GM23338 (cell line): ENCODE measurements at places on chromosomes 11 and 22. TPM values are rescaled to one million over a fixed set of nuclear protein-coding genes. Genes with fewer than 3 reads are reported as not detected.

GRCh38 chr11:78224906-78225420 is 36.2 kb downstream of the USP35 start:
- no peak for DNase-seq
- no peak overlapping the region for H3K4me3 ChIP-seq
- H3K36me3 ChIP-seq, result no peaks in the 10 kb centered on the region
- no peaks in the 10 kb centered on the region for H3K4me1 ChIP-seq
- H3K27me3 ChIP-seq, result no peaks in the 10 kb centered on the region
- H3K27ac ChIP-seq, result no peak overlapping the region

DNA sequence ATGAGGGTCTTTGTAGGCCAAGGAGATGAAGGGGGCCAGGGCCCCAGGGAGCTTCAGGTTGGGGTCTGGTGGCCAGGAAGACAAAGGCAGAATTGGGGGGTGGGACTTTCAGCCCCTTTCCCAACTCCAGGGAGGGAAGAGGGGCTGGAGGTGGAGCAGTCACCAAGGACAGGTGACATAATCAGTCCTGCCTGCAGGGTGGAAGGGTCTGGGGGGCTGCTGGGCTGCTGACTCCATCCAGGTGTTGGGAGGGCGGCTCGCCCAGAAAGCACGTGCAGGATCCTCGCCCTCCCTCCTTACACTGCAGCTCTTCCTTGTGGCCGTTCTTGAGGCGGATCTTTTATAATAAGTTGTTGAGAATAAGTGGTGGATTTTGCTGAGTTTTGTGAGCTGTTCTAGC is 1491.1 kb downstream of the TBC1D22A start:
- no peaks in the 10 kb centered on the region for H3K36me3 ChIP-seq
- DNase-seq, result no peak
- no peak overlapping the region for H3K4me3 ChIP-seq
- H3K27ac ChIP-seq, result no peak overlapping the region

DNA sequence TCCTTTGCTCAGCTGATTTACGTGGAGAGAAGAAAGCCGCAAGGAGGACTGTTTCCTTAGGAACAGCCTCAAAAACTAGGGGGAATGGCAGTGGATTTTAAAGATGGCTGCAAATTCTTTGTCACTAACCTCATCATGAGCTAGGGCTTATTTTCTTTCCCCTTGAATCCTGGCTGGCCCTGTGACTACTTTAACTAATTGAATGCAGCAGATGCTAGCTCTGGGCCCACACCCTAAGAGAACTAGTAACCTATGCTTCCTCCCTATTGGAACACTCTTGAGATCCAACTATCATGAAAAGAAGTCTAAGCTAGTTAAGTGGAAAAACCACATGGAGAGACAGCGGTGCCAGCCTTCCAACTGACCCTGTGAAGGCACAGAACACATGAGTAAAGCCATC is 421.3 kb upstream of the NARS2 start:
- no peaks in the 10 kb centered on the region for H3K36me3 ChIP-seq
- H3K4me1 ChIP-seq, result no peaks in the 10 kb centered on the region

DNA sequence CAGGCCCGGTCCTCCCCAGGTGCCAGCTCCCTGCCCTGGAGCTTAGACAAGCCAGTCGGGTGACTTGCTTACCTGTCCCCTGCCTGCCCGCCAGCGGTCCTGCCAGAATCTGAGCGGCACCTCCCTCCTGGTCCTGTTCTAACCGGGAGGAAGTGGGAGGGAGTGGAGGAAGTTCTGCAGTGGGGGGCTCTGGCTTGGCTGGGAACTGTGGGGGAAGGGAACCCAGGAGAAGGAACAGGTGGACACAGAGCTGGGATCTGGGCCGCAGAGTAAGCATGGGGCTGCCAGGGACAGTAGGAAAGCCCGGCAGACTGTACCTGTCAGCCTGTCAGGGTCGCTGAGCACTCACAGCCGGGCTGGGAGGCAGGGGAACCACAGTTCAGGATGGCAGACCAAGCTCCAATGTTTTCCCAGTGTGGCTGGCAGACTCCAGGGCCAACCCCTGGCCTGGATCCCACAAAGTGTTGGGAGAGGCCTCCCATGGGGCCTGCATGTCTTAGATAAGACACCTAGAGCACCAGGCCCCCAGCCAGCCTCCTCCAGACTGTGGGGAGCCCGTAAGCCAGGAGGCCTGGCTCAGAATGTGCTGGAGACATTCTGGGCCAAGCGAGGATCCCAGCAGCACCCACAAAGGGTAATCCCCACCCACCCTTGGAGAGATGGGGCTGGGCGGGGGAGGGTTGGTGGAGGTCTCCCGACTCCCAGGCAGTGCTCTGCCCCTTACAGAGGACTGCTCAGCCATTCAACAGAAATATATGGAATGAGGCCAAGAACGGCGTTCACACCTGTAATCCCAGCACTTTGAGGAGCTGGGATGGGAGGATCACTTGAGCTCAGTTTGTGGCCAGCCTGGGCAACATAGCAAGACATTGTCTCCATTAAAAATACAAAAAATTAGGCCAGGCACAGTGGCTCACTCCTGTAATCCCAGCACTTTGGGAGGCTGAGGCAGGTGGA is 2.3 kb downstream of the CYB5R3 start:
- no peak for DNase-seq
- no peaks in the 10 kb centered on the region for H3K27me3 ChIP-seq
- no peak overlapping the region for H3K27ac ChIP-seq
- peaks cover 13% of the 10 kb centered on the region for H3K4me1 ChIP-seq
- H3K36me3 ChIP-seq, result no peaks in the 10 kb centered on the region
- no peak overlapping the region for H3K4me3 ChIP-seq

DNA sequence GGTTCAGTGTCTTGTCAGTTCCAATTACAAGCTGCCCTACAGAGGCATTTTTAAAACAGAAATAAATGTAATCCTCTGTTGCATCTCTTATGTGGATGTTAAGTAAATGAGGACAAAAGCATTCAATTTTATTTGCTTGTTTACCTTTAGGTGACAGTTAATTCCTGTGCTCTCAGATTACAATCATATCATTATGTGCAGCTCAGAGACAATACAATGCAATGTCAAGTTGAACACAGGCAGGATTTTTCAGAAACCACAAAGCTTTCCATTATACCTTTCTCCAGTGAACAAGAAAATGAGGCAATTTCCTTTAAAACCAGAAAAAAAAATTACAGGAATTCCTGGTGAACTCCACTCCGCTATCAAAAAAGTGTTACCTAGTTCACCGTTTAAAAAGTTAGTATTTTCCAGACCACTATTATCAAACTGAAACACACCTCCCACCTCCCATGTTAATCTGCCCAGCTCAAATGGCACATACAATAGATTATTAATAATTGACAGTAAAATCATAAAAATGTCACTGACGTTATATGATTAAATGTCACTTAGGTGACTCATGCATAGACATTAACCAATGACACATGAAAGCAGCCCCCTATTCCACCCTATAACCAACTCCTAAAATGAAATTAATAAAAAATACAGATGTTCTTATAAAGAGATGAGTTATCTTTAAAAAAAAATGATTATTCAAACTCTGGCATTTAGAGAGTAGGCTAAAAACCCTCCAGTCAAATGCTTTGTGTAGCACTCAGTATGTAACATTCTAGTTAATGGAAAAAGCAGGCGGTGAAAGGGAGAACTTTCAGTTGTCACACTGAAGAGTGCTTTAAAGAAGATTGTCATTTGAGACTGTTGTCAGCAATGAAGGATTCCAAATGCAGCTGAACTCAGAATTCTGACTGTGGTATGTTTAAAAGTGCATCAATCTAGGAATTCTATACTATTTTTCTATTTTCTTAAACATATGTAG is 98.6 kb downstream of the MUC15 start:
- no peak overlapping the region for H3K27ac ChIP-seq
- no peak for DNase-seq
- no peak overlapping the region for H3K4me3 ChIP-seq
- no peaks in the 10 kb centered on the region for H3K4me1 ChIP-seq
- H3K36me3 ChIP-seq, result no peaks in the 10 kb centered on the region

DNA sequence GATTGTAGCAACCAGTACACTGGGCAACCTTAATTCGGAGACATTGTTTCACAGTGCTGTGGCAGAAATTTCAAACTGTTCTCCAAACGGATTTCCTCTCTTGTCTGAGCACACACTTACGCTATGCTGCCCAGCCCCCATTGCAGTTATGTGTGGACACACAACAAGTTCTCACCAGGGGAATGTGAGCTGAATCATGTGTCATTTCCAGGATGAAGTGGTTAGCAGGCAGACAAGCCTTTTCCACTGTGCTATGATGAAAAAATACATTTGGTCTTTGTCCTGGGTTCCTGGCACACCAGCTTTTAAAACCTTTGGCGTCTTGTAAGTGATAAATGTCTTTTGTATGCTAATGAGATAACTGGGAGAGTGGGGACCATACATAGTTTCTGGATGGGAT is 46.9 kb upstream of the SYT9 start:
- no peaks in the 10 kb centered on the region for H3K27me3 ChIP-seq
- no peak overlapping the region for H3K4me3 ChIP-seq
- no peaks in the 10 kb centered on the region for H3K36me3 ChIP-seq
- no peak overlapping the region for H3K27ac ChIP-seq

DNA sequence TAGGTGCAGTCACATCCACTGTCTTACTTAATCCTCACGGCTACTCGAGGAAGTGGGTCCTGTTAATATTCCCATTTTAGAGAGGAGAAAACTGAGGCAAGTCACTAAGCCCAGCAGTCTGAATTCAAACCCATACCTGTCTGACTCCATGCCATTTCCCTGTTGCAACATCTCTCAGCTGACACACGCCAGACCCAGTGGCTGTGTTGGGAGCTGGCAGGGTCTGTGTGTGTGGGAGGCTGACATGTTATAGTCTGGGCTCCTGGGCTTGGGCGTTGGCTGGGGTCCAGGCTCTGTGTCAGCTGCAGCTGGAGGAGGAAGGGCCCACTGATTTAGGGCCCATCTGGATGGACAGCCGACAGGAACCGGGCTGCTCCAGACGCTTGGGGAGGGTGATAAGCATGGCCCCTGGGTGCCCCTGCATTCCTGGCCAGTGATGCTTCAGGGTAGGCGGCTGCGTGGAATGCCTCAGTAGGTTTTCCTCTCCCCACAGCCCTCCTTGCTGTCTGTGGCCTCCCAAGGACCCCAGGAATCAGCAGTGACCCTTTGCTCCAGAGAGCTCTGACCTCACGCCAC is 562.5 kb downstream of the MN1 start:
- DNase-seq, result no peak
- no peak overlapping the region for H3K27ac ChIP-seq
- no peaks in the 10 kb centered on the region for H3K27me3 ChIP-seq
- H3K36me3 ChIP-seq, result no peaks in the 10 kb centered on the region
- no peak overlapping the region for H3K4me3 ChIP-seq

DNA sequence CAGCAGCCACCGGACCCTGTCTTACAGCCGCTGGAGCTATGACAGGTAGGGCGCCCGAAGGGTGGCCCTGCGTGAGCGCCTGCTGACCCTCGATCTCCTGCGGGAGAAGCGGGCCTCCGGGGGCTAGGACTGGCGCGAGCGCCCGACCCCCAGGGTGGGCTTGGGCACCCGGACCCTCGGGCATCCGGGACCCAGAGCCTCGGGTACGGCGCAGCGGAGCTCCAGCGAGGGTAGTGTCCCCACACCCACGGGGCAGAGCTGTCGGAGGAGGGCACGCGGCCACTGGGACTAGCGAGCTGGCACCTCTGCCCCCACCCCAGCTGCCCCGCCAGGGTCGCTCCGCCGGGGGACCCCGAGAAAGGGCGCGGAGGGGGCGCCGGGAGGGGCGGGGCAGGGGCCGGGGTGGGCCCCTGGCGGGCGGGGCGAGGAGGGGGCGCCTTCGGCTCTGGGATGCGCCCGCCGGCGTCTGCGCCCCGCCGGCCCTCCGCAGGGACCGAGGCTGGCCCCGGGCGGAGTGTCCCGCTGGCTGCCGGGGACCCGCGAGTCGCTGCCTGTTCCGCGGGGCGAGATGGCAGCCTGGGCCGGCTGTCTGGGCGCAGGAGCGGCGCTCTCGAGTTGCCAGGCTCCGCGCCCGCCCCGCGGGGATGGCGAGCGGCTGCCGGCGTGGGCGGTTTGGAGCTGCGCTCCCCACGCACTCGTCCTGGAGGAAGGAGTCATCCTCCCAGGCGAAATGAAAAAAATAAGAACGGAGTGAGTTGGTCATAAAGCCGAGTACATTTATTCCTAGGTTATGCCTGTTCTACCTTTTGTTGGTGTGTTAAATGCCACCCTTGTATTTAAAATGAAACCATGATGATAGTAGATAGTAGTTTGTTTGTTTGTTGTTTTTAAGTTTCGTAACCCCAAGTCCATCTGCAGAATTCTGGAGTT is 32.4 kb downstream of the EIF3F start:
- H3K27ac ChIP-seq, result no peak overlapping the region
- DNase-seq, result peak; percentile 35
- peaks cover 37% of the 10 kb centered on the region for H3K4me1 ChIP-seq
- H3K4me3 ChIP-seq, result peak overlapping the region; percentile 81
- H3K27me3 ChIP-seq, result peaks cover 75% of the 10 kb centered on the region
- no peaks in the 10 kb centered on the region for H3K36me3 ChIP-seq

DNA sequence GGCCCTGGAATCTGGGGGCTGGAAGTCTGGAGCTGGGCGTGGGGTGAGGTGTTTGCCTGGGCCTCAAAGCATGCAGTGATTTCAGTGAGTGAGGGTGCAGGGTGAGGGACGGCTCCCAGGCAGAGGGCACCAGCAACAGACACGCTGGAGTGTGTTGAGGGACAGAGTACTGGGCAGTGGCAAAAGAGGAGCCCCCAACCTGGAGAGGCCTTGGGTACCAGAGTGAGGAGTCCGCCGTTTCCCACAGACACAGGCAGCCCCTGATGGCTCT is 12.0 kb upstream of the TBC1D22A start:
- no peak overlapping the region for H3K4me3 ChIP-seq
- no peak overlapping the region for H3K27ac ChIP-seq
- no peaks in the 10 kb centered on the region for H3K27me3 ChIP-seq
- no peaks in the 10 kb centered on the region for H3K36me3 ChIP-seq
- no peaks in the 10 kb centered on the region for H3K4me1 ChIP-seq

- no peak overlapping the region for H3K27ac ChIP-seq
- H3K36me3 ChIP-seq, result no peaks in the 10 kb centered on the region
- peaks cover 8% of the 10 kb centered on the region for H3K4me1 ChIP-seq
- DNase-seq, result no peak
- no peak overlapping the region for H3K4me3 ChIP-seq
Observed at GRCh38 chr11:28739489-28740280, 631.5 kb downstream of the METTL15 start.

GRCh38 chr22:22244316-22245250 is at the start of gene VPREB1:
Gene VPREB1 (plus strand): TSS chr22:22244786. CDS start chr22:22244814, 28 bp downstream.
- no peaks in the 10 kb centered on the region for H3K36me3 ChIP-seq
- H3K4me1 ChIP-seq, result no peaks in the 10 kb centered on the region
- peaks cover 100% of the 10 kb centered on the region for H3K27me3 ChIP-seq

Gene INS
- total RNA-seq, result not detected in 2 replicates

Gene APBB1
- 24.7 and 26.6 TPM in 2 replicates for total RNA-seq

Gene OR8H2
- total RNA-seq, result not detected in 2 replicates

Gene LYVE1
- total RNA-seq, result 0.94 TPM in 1 of 2 replicates, not detected in the other

Gene FAM180B
- total RNA-seq, result not detected in 2 replicates

Gene TIMM10B
- 54.2 and 76.4 TPM in 2 replicates for total RNA-seq

Gene C1QTNF4
- total RNA-seq, result 6.6 TPM in 2 replicates

Gene ANKK1
- total RNA-seq, result 0.14 TPM in 1 of 2 replicates, not detected in the other

Gene MRGPRX3
- total RNA-seq, result not detected in 2 replicates

Gene TPST2
- 106 and 127 TPM in 2 replicates for total RNA-seq
